ENCODE measurements at places on chromosomes 3 and 15. TPM values are rescaled to one million over a fixed set of nuclear protein-coding genes. Genes with fewer than 3 reads are reported as not detected.

GRCh38 chr3:46416811-46417510 is 9.9 kb downstream of the CCRL2 start:
- H3K27me3 ChIP-seq, result no peaks in the 10 kb centered on the region
- H3K4me3 ChIP-seq, result no peak overlapping the region
- DNase-seq, result no peak
- H3K27ac ChIP-seq, result no peak overlapping the region
- no peaks in the 10 kb centered on the region for H3K36me3 ChIP-seq

DNA sequence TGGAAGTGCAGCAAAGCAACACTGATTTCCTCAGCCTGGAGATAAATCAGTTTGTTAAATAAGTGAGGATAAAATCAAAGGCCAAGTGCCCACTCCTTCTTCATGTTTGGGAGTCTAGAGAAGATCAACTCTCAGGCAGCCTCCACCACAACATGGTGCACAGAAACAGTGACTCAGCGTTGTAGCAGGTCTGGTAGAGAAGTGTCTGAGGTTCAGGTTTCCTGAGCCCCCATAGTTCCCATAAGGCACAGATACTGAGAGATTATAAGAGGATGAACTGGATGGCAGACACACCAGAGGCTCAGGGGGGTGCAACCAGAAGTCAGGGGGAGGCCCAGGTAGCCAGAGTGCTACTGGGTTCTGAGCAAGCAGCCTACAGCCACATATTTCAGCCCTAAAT is 166.7 kb downstream of the FRMD5 start:
- H3K27ac ChIP-seq, result no peak overlapping the region
- H3K27me3 ChIP-seq, result no peaks in the 10 kb centered on the region
- no peaks in the 10 kb centered on the region for H3K4me1 ChIP-seq
- no peaks in the 10 kb centered on the region for H3K36me3 ChIP-seq
- H3K4me3 ChIP-seq, result no peak overlapping the region

GRCh38 chr3:37096288-37096687 is 78.1 kb downstream of the LRRFIP2 start:
- peaks cover 5% of the 10 kb centered on the region for H3K36me3 ChIP-seq
- no peaks in the 10 kb centered on the region for H3K4me1 ChIP-seq
- no peak for DNase-seq
- H3K27ac ChIP-seq, result no peak overlapping the region
- H3K27me3 ChIP-seq, result no peaks in the 10 kb centered on the region
- H3K4me3 ChIP-seq, result no peak overlapping the region

DNA sequence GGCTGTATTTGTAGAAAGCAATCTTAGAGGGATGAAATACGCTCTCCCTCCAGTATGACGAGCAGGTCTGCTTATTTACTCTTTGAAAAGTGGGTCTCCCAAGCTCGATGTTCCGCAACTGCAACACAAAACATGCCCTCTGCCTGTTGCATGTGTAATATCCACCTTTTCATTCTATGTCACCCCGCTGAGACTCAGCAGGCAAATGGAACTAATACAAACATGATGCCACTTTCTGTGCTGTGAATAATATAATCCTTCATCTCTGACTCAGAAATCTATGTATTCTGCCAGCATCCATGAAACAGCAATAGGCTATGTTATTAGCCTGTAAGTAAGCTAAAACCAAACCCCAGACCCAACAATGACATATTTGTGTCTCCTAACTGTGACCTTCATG is 200.8 kb upstream of the TMCO5A start:
- DNase-seq, result no peak
- H3K27ac ChIP-seq, result no peak overlapping the region
- H3K36me3 ChIP-seq, result no peaks in the 10 kb centered on the region

GRCh38 chr15:101396484-101397261 is 92.8 kb downstream of the PCSK6 start:
- no peak overlapping the region for H3K27ac ChIP-seq
- no peak overlapping the region for H3K4me3 ChIP-seq
- no peak for DNase-seq
- no peaks in the 10 kb centered on the region for H3K36me3 ChIP-seq
- H3K27me3 ChIP-seq, result no peaks in the 10 kb centered on the region
- no peaks in the 10 kb centered on the region for H3K4me1 ChIP-seq

- H3K27ac ChIP-seq, result no peak overlapping the region
- H3K4me3 ChIP-seq, result no peak overlapping the region
- DNase-seq, result no peak
- no peaks in the 10 kb centered on the region for H3K27me3 ChIP-seq
Measured at GRCh38 chr3:78703944-78704343, 1063.9 kb downstream of the ROBO1 start.

GRCh38 chr15:40871749-40872617 is 2.1 kb downstream of the RHOV start:
- DNase-seq, result no peak
- H3K4me1 ChIP-seq, result peaks cover 3% of the 10 kb centered on the region
- H3K4me3 ChIP-seq, result no peak overlapping the region
- peaks cover 5% of the 10 kb centered on the region for H3K27me3 ChIP-seq
- no peaks in the 10 kb centered on the region for H3K36me3 ChIP-seq

DNA sequence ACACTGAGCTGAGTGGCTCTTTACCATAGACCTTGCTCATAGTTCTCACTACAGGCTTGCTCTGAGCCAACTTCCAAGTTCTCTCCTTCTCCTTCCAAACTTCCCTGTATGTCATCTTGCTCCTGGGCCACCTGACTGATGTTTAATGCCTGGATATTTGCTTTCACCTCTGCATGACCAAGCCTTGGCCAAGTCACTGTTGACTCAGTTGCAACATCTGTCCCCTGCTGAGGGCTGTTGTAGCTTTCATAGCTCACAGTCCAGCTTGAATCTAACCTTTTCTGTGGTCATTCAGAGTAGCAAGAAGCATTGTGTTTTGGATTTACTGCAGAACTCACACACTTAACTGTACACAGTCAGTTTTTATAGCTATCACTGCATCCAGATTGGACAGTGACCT is 171.8 kb upstream of the ROPN1 start:
- no peak for DNase-seq
- no peak overlapping the region for H3K4me3 ChIP-seq
- H3K27ac ChIP-seq, result no peak overlapping the region
- H3K36me3 ChIP-seq, result no peaks in the 10 kb centered on the region
- H3K27me3 ChIP-seq, result no peaks in the 10 kb centered on the region

- no peak overlapping the region for H3K4me3 ChIP-seq
- no peaks in the 10 kb centered on the region for H3K4me1 ChIP-seq
- no peak for DNase-seq
Measured at GRCh38 chr15:35757765-35758164, 211.8 kb upstream of the DPH6 start.

DNA sequence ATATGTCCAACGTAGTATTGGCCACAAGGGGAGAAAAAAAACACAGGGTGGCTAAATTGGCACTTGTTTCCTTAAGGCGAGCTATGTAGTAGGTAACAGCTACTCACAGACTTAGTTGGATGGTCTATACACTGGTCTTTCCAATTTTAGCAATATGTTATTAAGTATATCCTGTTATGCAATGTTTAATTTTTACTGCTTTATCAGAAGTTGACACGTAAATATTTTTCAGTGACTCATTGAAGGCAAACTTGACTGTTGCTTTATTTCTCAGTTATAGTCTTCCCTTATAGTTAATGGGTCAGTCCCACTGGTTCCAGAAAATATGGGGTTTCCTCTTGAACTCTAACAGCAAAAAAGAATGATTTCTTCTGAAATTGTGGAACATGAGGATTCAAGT is 46.5 kb downstream of the ADPGK start:
- no peak overlapping the region for H3K27ac ChIP-seq
- H3K36me3 ChIP-seq, result peaks cover 6% of the 10 kb centered on the region
- H3K4me1 ChIP-seq, result peaks cover 18% of the 10 kb centered on the region
- no peak overlapping the region for H3K4me3 ChIP-seq

GRCh38 chr3:46865031-46865507 is 1.8 kb upstream of the MYL3 start:
- no peak overlapping the region for H3K4me3 ChIP-seq
- DNase-seq, result no peak
- H3K27ac ChIP-seq, result no peak overlapping the region
- no peaks in the 10 kb centered on the region for H3K36me3 ChIP-seq

DNA sequence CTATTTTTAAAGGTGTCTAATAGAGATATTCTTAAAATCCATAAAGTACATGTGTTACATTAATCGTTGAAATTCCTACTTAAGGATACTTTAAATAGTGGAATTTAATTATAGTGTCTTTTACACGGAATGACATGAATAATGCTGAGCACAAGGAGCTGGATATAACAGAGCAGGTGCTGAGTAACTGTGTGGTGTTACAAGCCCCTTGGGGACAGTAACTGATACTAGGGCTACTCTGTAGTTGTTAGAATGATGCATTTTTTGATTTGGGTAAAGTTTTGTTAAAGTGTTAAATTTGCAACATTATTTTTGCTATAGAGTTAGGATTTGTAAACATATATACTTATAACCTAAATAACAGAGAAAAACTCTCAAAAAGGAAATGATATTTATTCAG is 1496.1 kb downstream of the OTOL1 start:
- H3K36me3 ChIP-seq, result no peaks in the 10 kb centered on the region
- no peak overlapping the region for H3K27ac ChIP-seq
- H3K27me3 ChIP-seq, result no peaks in the 10 kb centered on the region
- DNase-seq, result no peak

GRCh38 chr3:30003741-30004140 is 602.7 kb upstream of the TGFBR2 start:
- H3K27ac ChIP-seq, result no peak overlapping the region
- no peaks in the 10 kb centered on the region for H3K27me3 ChIP-seq
- H3K4me3 ChIP-seq, result no peak overlapping the region
- no peak for DNase-seq

DNA sequence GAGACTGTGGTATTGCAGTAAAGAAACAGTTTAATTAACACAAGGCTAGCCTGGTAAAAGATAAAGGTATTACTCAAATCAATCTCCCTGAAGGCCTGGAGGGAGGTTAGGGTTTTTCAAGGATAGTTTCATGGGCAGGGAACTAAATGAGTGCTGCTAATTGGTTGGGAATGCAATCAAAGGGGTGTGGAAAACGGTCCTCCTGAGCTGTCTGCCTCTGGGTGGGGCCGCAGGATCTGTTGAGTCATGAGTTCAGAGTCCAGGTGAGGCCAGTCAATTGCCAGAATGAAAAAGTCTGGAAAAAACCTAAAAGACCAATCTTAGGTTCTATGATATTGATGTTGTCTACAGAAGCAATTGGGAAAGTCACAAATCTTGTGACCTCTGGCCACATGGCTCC is 293.2 kb downstream of the MCTP2 start:
- no peaks in the 10 kb centered on the region for H3K4me1 ChIP-seq
- H3K27me3 ChIP-seq, result no peaks in the 10 kb centered on the region
- no peak for DNase-seq
- no peak overlapping the region for H3K27ac ChIP-seq
- no peak overlapping the region for H3K4me3 ChIP-seq

- DNase-seq, result no peak
- peaks cover 11% of the 10 kb centered on the region for H3K4me1 ChIP-seq
Measured at GRCh38 chr3:100603469-100603868, 5.9 kb upstream of the ADGRG7 start.

DNA sequence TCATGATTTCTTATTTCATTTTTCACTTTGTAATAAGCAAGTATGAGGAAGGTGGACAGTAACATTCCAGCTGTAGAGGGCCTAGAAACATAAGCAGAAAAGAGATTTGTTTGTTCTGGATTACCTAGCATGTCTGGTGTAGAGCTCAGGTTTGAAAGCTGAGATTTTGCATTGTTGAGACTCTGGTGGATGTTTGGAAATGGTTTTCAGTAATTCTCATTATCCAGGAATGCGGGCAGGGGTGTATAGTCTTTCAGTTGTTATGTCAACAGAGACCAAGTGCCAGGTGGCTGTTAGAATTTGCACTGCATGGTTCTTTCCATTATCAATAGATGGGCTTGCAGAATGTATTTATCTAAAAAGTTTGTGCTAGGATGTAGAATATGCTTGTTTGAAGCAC is 10.9 kb downstream of the GPD1L start:
- peaks cover 39% of the 10 kb centered on the region for H3K4me1 ChIP-seq
- H3K36me3 ChIP-seq, result no peaks in the 10 kb centered on the region
- H3K27me3 ChIP-seq, result no peaks in the 10 kb centered on the region
- H3K4me3 ChIP-seq, result no peak overlapping the region
- no peak for DNase-seq

DNA sequence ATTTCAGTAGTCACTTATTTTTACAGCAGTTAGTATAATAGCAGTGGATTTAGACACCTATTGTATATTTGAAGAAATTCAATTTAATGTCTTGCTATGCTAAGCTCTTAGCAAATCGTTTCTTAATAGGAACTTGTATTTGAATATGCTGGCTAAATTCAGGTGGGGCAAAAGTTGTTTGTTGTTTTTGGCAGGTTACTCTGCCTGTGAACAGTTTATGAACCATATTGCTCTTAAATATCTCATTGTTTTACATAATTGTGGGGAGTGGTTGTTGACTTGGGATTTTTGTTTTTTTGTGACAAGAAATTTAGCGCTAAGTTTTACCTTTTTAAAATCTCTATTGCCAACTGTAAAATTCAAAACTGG is 43.4 kb downstream of the NR2C2 start:
- H3K36me3 ChIP-seq, result no peaks in the 10 kb centered on the region
- H3K27ac ChIP-seq, result no peak overlapping the region
- H3K4me1 ChIP-seq, result peaks cover 14% of the 10 kb centered on the region
- H3K4me3 ChIP-seq, result no peak overlapping the region

THUMPD3 gene
- total RNA-seq, result 58.4 TPM

FETUB gene
- not detected for total RNA-seq

HCLS1 gene
- total RNA-seq, result 184 TPM

TM6SF1 gene
- total RNA-seq, result 0.55 TPM

TEX55 gene
- not detected for total RNA-seq

GPR62 gene
- not detected for total RNA-seq

CYP8B1 gene
- total RNA-seq, result not detected

All from CD8-positive, alpha-beta memory T cell (primary cell).